Activated naive CD4-positive, alpha-beta T cell treated with anti-CD3 and anti-CD28 coated beads, Interleukin-2, amount 50 U/mL, for 72 hours (primary cell): ENCODE measurements at places on chromosomes 7 and 10.

DNA sequence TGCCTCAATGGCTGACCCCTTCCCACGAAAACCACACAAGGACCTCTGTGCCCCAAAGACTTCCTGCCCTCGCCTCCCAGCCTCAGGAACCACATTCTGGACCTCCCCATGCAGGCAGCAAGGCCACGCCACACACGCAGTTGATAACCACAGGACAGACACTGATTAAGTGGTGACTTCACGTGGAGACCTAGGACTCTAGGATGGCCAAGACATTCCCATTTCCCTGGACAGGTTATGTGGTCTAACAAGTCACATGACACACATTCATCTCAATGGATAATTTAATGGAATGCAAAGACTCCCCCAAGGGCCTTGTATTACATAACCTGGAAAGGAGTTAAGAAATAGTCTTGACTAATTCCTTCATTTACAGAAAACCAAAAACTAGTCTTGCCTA is 110.2 kb downstream of the LARP4B start:
- no peak for DNase-seq

DNA sequence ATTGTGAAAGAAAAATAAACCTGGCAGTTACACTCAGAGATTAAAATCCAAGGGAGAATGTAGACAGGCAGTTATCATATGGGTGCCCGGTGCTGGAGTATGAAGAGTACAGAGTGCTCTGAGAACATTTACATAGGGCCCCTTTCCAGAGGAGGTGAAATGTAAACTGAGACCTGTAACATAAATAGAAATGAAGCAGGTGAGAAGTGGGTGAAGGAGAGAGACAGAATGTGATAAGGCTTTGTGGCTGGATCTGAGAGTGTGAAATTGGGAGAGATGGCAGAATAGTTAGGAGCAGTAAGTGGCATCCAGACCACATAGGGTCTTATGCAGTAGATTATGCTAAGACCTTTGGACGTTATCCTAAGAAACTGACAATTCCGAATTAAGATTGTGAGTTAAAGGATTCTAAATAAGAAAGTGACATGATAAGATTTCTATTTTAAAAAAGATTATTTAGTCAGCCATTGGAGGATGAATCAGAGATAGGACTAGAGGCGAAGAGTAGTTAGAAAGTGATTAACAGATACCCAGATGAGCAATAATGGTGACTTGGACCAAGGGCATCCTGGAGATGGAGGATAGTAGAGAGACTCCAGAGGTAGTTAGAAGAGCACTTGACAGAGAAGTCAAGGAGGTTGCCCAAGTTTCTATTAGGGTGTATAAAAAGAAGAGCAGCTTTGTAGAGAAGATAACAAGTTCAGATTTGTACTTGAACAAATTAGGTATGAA is 36.7 kb downstream of the DNAH11 start:
- DNase-seq, result no peak

DNA sequence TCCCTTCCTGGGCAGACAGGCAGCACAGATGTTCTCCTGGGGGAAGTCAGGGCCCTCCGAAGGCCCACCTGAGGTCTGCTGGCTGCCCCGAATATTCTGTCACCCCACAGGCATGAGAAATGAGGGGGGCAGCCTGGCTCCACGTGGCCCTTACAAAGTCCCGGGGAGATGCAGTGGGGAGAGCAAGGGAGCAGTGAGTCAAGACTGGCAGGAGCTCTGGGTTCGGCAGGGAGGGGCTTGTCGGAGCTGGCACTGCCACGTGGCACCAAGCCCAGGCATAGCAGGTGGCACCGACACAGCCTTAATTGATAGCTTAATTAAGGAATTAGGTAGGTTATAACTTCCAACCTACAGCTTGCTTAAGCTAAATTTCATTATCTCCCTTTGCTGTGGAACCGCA is 163.9 kb downstream of the USP6NL start:
- no peak for DNase-seq

DNA sequence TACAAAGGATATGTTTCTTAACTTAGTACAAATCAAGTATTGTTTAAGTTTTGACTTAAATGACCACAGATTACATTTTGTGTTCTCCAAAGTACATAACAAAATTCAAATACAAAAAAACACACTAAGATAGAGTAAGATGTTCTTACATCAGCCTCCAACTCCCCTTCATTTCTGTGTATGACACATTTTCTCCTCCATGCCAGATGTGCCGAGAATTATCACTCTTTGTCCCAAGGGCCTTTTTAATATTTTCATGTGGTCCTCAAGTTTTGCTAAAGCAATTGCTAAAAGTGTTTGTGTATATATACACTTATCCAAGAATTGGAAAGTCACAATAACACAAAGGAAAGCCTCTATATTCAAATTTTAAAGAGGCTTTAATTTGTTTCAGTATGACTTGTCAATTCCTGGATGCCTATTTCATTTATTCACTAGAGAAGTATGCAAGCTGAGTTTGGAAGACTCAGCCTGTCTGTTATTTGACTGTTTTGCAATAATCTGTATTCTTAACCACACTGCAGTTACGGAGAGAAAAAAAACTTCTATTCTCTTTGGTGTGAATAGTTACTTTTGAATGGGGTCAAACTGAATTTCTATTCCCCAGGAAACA is 586.4 kb upstream of the SEMA3D start:
- DNase-seq, result no peak

DNA sequence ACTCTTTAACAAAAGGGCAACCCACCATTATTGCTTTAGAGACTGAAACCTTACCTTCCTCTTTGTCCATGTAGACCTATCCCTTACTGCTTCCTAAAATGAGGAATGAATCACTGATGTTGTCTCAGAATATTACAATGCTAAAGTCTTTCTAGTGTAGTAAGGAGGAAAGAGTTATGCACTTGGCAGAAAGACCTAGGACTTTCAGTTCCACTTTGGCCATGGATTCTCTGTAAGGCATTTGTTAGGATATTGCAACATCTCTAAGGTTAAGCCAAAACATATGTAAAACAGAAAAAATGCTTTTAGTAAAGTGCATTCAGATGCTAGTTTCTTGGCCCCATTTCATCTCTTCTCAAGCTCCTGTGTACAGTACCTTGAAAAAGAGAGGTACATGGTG is 230.9 kb downstream of the PARD3 start:
- no peak for DNase-seq

DNA sequence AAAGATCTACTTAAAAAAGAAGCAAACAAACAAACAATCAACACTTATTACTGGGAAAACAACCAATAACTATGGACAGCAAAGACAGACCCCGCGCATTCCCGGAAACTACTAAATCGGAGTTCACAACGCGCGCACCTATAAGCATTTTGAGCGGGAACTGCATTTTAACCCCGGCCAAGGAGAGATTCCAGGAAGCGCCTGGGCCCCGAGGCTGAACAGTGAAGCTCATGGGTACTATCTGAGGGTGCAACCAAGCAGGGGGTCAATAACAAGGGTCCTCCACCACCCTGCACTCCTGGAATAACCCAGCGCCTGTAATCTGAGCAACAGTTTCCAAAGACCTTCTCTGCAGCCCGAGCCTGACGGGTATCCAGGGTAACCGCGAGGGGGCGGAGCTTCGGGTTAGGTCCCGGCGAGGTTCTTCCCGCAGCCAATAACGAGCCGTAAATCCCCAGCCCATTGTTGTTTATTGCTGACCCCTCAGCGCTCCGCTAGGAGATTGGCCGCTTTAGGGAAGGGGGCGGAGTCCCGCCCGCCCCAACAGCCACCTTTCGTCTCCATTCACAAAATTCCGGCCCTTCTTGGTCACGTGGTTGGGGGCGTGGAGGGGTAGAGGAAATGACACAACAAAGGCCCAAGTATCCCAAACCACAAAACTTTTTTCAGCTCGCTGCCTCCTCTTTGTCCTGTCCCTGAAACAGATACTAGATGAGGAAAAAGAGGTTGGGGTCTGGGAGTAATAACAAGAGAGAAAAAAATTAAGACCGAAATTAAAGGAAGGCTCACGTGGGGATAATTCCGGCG is 1.7 kb upstream of the ETV1 start:
- peak; percentile 26 for DNase-seq

- DNase-seq, result no peak
These were observed 542.4 kb upstream of the GALNT17 start for GRCh38 chr7:70589590-70589989.

DNA sequence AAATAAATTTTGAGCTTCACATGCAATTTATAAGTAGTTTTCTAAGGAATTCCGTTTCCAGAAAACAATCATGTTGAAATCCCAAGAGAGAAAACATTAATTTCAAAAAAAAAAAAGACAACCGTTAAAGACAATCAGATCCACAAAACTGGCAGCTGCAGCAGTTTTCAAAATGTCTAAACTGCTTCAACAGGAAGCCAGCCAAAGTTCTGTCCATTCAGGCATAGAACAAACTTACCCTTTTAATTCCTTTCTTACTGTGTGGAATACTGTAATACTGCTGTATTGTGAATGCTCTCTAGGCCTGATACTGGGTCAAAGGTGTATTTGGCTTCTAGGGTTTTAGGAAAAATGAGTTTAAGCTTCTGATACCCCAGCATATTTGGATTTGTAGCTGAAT is 31.6 kb downstream of the HOXA1 start:
- DNase-seq, result no peak

GRCh38 chr7:7263297-7264230 is 81.2 kb downstream of the C1GALT1 start:
- DNase-seq, result no peak

GRCh38 chr10:102313221-102313896 is 68.0 kb downstream of the GBF1 start:
- no peak for DNase-seq

DNA sequence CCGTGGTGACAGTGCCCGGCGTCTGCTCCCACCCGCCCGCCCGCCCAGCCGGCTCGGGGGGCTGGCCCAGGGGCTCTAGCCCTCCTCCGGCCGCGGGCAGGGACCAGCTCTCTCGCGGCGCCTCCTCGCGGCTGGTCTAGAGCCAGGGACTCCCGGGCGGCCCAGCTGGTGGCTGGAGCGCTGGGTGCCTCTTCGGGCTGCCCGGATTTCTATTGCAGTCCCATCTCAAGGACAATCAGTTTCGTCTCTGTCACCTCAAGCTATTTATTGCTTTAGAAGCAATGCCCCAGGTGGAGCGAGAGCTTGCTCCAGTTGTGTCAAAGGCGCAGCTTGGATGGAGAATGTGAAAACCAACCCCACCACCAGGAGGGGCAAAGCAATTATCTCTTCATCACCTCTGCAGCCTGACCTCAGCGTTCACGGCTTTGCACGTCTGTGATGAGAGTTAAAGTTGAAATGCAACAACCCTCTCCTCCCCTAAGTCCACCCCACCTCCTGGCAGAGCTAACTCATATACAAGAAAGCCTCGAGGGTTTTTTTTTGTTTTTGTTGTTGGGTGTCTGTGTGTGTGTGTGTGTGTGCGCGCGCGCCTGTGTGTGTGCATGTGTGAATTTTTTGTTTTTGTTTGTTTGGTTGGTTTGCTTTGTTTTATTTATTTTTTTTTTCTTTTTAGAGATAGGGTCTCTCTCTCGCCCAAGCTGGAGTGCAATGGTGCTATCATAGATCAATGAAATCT is at the start of gene ITGA8:
Gene ITGA8, minus strand, starts transcription at position 24 of the 736 bp plus-strand sequence. CDS start 151 bp downstream, outside the sequence.
- peak; percentile 14 for DNase-seq

- DNase-seq, result no peak
These were observed 246.1 kb downstream of the REEP3 start for GRCh38 chr10:63767138-63767801.

- no peak for DNase-seq
These were observed 90.9 kb upstream of the BMPER start for GRCh38 chr7:33814400-33814799.

DNA sequence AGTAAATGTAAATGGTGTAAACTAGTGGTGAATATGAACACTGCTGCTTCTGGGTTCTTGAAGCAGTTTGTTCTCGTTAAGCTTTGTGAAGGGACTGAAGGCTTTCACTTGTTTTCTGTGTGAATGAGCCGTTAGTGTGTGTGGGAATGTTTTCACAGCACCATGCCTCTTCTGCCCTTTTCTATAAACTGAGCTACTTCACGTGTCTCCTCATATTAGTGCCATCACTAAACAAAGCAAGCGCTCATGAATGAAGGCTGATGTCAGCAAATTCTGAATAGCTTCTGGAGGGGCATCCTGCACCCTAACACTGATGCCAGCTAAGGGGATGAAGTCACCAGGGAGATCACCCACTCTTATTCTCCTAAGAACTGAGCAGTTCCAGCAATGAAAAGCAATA is 205.6 kb upstream of the ETV1 start:
- DNase-seq, result no peak

GRCh38 chr10:100245484-100246220 is 16.3 kb upstream of the CHUK start:
- DNase-seq, result no peak

GRCh38 chr10:34999532-34999931 is 90.6 kb downstream of the CUL2 start:
- no peak for DNase-seq

- DNase-seq, result no peak
These were observed 150.5 kb upstream of the IGFBP3 start for GRCh38 chr7:46071601-46072000.

DNA sequence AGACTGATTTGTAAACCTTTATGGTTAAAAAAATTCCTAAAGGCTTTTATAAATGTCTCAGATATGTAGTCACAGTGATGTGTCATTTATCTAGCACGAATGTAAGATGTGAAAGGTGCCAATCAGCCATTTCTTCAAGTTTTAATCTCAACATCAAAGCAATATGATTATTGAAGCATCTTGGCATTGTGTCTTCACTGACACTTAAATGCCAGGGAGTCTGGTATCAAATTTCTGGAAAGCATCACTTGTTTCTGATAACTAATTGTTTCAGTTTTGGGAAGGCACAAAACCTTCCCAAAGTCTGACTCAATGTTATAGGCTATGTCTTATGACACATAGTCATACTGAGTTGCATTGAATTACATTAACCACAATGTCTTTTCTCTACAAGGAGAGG is 492.0 kb upstream of the CNTNAP2 start:
- DNase-seq, result no peak

DNA sequence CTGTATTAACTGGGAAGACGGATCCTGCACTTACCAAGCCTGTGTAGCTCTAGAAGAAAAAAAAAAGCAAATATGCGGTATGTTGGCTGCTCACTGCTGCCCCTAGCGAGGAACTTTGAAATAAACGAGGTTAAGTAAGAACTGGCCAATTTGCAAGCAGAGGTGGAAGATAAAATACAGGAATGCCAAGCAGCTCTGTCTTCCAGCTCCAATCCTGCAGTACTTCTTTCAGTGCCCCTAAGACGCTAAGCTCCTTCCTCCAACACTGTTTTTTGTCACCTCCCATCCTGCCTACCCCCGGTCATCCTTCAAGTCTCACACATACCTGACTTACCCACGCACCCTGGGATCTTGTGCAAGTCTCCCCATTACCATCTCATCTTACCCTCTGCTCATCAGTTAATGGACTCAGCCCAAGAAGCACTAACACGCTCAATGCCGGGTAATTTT is 809 bp downstream of the C10orf143 start:
- no peak for DNase-seq
